ENCODE measurements at places on chromosomes 7 and 10.
A peak's percentile ranks its signal among the peaks of the same experiment; 100 is the strongest.

- DNase-seq: no peak
Measured at GRCh38 chr7:27433581-27433980, 191.0 kb downstream of the EVX1 start.

GRCh38 chr10:18571780-18572179, 79.6 kb downstream of the NSUN6 start:
- no peak for DNase-seq

GRCh38 chr10:28987555-28988320, 301.1 kb upstream of the LYZL1 start:
- no peak for DNase-seq

GRCh38 chr10:79342811-79343561, 4.3 kb upstream of the PPIF start:
- no peak for DNase-seq

- no peak for DNase-seq
Measured at GRCh38 chr10:62268027-62268398, 631 bp downstream of the RTKN2 start.

GRCh38 chr7:54738737-54739136, 20.3 kb downstream of the SEC61G start:
- no peak for DNase-seq

DNA sequence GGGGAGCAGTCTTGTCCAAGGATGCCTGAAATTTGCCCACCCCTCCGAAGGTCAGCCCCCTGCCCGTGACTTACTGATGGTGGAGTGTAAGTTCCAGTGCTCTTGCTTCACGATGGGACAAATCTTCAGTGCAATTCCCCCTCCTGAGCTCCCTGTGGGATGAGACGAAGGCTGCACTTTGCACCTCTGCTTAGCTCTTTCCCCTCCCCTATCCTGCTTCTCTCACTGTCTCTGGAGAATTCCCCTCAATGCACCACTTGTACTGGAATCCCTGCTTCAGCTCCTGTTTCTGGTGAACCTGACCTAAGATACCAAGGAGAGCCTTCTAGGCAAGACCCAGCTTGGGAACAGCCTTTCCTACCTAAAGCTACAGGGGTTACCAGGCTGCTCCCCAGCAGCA, 122.9 kb upstream of the ZMIZ1 start:
- no peak for DNase-seq

DNA sequence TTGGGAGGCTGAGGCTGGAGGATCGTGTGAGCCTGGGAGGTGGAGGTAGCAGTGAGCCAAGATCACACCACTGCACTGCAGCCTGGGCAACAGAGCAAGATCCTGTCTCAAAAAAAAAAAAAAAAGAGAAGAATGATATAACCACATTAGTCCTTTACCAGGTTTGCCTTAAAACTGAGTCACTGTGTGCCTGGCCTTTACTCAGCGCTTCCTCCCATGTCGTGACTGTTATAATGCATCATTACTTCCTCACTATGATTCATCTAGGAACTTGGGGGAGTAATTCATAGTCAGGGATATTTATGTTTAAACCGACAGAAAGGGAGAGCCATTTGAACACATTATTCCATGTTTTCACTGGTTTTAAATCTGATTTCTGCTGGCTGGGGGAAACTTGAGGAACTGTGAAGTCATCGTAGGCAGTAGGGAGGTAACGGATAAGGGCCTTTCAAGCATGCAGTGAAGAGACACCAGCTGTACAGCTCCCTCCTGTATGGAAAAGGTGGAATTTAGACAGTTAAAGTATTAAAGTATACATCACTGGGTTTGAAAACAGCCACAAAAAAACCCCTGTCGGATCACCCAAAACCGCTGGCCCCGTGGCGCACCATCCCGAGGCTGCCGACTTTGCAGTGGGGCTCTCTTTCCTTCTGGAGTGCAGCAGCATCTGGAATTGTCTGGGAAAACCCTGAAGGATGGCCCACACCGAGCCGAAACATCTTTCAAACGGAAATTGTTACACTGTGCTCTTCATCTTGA, 119.8 kb downstream of the NKX6-2 start:
- peak; percentile 94 for DNase-seq

GRCh38 chr10:84155521-84155920, 16.2 kb downstream of the GHITM start:
- DNase-seq: no peak

DNA sequence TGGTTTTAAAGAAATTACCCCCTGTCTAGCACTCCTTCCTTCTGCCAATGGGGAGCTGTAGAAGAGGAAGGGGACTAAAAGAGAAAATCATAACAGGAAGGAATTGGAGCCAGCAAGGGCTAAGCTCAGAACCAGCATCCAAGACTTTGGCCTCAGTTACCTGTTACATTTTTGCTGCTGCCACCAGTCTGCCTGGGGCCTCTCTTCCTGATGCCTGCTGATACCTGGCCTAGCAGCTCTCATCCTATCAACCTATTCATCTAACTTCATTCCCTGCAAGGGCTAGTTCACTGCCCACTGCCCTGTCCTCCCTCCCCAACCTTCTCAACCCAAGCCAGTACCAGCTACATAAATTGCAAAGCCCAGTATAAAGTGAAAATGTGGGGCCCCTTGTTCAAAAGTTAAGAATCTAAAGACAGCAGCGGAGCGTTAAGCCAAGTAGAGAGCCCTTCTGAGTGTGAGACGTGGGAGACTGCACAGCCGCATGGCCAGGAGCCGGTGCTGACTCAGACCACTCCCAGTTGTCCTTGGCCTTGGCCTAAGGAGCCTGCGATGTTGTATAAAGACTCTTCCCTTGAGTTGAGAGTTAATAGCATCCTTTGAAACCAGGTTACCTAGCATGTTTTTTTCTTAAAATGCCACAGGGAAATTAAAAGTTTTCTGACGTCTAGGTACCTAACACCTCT, 13.2 kb upstream of the AOC1 start:
- no peak for DNase-seq

GRCh38 chr7:23093546-23093945, 12.0 kb upstream of the KLHL7 start:
- DNase-seq: no peak

- no peak for DNase-seq
Measured at GRCh38 chr7:42033480-42033879, 203.5 kb downstream of the GLI3 start.

DNA sequence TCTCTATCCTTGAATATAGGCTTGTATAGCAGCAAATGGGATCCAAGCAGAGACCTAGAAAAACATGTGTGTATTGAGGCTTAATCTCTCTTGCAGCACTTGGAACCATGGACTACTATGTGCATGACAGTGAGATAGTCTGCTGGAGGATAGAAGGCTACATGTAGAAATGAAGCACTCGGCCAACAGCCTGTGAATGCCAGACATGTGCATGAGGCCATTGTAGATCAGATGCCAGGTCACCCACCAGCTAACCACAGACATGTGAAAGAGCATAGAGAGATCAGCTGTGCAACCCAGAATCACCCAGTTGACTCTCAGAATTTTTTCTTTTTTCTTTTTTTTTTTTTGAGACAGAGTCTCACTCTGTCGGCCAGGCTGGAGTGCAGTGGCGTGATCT, 90.9 kb downstream of the NT5C2 start:
- no peak for DNase-seq

DNA sequence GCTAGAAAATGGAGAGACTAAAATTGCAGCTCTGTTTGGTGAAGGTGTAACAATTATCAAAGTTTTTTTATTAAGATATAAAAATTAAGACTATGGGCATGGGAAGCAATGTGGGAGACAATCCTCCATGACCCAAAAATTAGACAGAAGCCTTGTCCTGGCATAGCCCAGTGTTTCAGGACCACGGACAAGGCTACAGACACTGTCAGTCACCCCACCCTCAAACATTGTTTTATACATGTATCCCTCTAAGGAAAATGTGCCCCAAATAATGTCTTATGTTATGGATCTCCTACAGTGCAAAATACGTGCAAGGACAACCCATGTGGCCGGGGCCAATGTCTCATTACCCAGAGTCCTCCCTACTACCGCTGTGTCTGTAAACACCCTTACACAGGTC, 24.0 kb downstream of the HABP2 start:
- DNase-seq: peak; percentile 26

DNA sequence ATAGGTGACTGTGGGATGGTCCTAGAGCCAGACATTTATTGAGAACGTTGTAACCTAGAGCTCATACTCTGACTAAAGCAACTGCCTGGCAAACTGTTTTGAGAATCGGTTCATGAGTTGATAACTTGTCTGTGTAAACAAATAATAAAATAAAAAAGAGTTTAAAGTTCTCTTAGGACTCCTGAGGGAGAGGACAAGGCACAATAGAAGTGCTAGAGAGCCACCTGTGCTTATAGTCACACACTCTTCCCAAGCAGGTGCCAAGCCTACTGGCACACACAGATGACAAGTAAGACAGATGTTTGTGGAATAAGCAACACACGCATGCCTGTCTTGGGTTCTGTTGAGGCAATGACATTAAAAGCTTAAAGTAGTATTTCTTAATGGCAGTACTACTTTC, 7.9 kb downstream of the EDRF1 start:
- no peak for DNase-seq

- no peak for DNase-seq
Measured at GRCh38 chr10:43734716-43735115, 86.0 kb upstream of the ZNF32 start.

DNA sequence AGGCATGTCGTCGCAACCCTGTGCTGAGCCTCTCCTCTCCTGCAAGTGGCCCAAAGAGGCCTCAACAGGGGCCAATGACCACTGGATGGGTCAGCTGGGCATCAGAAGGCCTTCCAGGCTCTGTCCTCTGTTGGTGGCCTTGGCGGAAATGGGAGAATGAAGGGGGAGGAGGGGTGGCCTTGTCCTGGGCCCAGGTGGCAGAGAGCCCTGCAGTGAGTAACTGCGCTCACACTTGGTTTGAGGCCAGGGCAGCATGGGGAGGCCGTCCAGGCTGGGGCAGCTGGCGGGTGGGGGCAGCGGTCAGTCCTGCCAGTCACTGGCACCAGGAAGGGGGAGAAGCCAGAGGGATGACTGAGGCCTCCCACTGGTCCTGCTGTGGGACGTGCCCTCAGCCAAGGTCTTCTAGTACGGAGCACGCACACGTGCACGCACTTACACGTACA, 59.8 kb downstream of the LHPP start:
- no peak for DNase-seq

- DNase-seq: no peak
Measured at GRCh38 chr10:2920168-2920567, 147.2 kb upstream of the PFKP start.

DNA sequence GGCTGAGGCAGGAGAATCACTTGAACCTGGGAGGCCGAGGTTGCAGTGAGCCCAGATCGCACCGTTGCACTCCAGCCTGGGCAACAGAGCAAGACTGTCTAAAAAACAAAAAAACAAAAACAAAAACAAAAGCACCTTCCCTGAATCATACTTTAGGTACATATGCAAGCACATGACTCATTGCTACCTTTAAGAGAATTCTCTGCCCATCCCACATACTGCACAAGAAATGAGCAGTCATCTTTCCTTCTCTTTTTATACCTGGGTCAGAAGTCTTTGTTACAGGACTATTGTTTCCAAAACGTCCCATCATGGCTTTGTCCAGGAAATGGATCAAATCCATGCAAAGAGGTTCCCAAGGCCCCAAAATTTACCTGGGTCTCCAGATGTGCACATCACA, 21.5 kb upstream of the AKR1B10 start:
- no peak for DNase-seq

GRCh38 chr7:67738145-67738544, 741.5 kb downstream of the TYW1 start:
- DNase-seq: no peak

DNA sequence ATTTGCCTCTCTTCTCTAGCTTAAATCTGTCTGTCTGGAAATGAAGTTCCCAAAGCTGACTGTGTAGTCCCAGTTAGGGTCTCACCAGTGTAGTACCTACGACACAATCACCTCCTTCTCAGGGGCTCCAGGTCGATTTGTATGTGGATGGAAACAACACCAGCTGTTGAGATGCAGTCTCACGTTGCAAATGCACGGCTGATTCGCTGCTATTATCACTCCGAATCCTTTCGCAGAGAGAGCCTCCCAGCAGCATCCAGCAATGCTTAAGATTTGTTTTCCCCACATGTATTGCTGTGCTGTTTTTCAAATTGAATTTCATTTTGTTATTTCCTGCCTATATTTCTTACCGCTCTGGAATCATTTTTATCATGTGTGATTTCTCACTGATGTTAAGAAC, 16.3 kb downstream of the VSTM4 start:
- no peak for DNase-seq

- DNase-seq: no peak
Measured at GRCh38 chr10:43845121-43845520, 196.4 kb upstream of the ZNF32 start.

- no peak for DNase-seq
Measured at GRCh38 chr7:28700096-28700495, 258.0 kb downstream of the TRIL start.

DNA sequence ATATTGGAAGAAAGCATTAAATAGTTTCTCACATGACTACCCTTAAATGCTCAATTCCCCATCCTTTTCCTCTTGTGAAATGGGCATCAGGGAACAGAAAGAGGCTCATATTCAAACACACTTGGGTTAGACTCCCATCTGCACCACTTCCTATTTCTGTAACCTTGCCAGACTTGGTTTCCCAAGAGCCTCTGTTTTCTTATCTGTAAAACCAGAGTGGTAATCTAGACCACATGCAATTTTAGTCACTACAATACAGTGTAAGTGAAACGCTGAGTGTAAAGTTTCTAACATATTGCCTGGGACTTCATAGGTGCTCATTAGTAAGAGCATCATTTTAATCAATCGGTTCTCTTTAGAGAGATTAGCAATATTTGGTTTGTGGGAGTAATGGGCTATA, 136.3 kb downstream of the SORCS1 start:
- DNase-seq: no peak

DNA sequence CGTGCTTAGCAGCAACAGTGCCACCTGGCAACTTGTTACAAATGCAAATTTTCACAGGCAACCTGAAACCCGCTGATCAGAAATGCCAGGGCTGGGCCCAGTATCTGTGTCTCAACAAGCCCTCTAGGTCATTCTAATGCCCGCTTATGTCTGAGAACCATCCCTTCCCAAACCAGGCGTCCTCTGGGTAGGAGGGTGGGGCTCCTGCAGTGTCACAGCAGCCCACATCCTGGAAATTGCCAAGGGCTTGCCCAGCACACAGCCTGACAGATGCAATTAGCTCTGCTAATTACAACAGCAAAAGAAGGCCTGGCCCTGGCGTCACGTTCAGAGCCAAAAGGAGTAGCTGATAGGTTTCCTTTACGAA, 15.9 kb downstream of the ITPRIP start:
- no peak for DNase-seq

GRCh38 chr7:70694434-70694970, 437.4 kb upstream of the GALNT17 start:
- peak; percentile 30 for DNase-seq

GRCh38 chr10:5813091-5813340, 218 bp downstream of the GDI2 start:
- DNase-seq: no peak

DNA sequence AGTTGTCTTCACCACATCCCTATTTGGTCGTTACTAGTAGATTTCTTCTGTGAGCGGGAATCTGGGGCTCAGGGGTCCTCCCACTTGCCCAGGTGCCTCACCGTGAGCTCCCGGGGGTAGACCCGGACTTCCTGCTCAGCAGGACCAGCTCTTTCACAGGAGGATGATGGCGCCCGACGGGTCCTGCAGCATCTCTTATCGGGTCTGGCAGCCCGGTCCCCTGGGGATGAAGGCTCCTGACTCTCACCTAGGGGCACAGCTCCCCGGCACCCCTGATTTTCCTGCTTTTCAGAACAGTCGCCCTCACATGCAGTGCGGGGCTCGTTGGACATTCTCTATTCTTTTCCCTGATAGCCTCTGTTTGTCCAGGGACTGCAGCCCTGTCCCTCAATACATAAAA, 33.0 kb upstream of the SHH start:
- no peak for DNase-seq

All from fibroblast of pulmonary artery (primary cell).